D341Med (cell line): ENCODE measurements at places on chromosomes 5 and 9.

DNA sequence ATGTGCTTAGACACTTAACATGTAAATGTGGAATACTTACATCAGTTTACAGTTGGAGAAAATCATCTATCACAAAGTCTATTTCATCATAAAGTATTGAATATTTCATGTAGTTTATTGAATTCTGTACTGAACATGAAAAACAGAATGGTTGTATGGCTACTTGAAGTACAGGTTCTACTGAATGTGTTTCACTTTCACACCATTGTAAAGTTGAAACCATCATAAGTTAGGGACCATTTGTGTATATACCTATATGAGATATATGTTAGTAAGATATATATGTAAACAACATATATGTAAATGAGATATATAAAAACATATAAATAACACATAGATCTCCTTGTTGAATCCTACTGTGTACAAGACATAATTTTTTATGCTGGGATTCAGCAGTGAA lies 63.0 kb upstream of the TAF11L2 start:
- no peak for DNase-seq

DNA sequence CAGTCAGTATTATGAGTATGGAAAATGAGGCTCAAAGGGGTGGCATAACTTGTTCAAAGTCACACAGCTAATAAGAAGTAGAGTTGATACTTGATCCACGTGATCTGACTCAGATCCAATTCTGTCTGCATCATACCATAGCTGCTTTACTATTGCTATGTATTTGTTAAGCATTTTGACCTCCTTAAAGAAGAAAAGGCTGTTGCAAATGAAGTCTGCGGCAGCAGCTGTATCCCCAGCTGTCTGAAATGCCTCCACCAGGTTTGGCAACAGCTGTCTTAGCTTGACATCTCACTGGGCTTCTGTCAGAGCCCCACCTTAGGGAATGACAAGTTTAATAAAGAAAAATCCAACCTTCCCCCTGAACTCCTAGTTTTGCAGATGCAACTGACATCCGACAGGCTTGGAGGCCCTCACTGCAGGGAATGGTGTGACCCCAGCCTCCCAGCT lies 75.6 kb upstream of the SLC44A1 start:
- DNase-seq: no peak

GRCh38 chr9:89448381-89448780 lies 49.5 kb downstream of the SEMA4D start:
- no peak for DNase-seq

DNA sequence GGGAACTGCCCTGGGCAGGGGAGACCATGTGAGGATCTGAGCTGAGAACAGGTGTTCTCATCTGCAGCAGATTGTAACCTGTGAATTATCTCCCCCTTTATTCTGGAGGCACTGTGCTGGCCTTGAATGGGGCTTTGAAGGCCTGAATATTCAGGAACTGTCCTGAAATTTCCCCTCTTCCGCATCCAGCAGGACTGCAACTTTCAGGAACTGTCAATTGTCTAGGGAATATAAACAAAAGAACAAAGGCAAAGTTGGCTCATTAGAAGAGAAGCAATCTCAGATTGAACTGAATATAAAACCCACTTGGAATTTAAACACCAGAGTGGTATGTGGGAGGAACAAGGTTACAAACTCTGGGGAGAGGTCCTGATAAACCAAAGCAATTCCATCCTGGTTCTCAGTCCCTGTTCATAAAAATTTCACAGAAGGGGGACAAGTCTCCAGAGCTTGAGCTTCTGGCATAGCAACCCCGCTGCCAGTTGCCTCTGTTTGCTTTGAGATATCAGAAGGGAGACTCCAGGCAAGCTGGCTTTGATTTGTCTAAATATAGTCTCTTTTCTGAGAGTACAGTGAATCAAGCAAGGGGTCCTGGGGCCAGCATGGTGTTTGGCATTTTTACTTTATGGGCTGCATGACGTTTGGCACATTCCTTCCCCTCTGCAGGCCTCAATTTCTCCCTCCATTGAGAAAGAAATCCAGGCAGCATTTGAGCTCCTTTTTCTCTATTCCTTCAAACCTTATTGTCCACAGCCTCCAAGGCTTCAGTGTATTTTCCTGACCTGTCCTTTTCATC lies 47.5 kb downstream of the ADRB2 start:
- no peak for DNase-seq

- DNase-seq: no peak
These were observed 16.0 kb upstream of the ZCCHC7 start for GRCh38 chr9:37104183-37104889.
